ENCODE measurements at places on chromosomes 16 and 17. TPM values are rescaled to one million over a fixed set of nuclear protein-coding genes. Genes with fewer than 3 reads are reported as not detected.

- H3K27ac ChIP-seq, result no peak overlapping the region
- no peaks in the 10 kb centered on the region for H3K36me3 ChIP-seq
- H3K4me3 ChIP-seq, result no peak overlapping the region
- no peaks in the 10 kb centered on the region for H3K27me3 ChIP-seq
- no peak for DNase-seq
- H3K4me1 ChIP-seq, result peaks cover 14% of the 10 kb centered on the region
Observed at GRCh38 chr17:17944743-17945142, 27.5 kb downstream of the TOM1L2 start.

GRCh38 chr16:5466551-5466950, 369.0 kb upstream of the EEF2KMT start:
- DNase-seq, result no peak
- no peaks in the 10 kb centered on the region for H3K36me3 ChIP-seq
- H3K27ac ChIP-seq, result no peak overlapping the region
- H3K27me3 ChIP-seq, result no peaks in the 10 kb centered on the region

DNA sequence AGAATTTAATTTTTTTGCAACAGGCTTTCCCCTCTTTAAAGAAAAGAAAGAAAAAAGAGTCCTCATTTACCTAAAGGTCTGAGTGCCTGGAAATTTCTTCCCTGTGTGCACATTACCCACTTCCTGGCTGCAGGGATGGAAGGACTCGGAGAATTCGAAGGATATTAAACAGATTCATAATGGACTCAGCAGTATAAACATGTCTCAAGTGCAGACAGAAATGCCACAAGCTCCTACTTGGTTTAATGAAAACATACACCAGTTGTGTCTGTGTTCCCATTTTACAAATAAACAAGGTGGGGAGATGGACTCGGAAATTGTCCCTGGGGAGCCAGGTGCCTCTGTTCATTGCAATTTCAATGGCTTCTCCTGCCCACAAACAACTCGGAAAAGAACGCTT, 47.2 kb downstream of the MEOX1 start:
- H3K4me3 ChIP-seq, result no peak overlapping the region
- no peaks in the 10 kb centered on the region for H3K36me3 ChIP-seq
- no peak for DNase-seq

The BLTP2 gene
- 53.2 TPM for polyA plus RNA-seq
